Colonic mucosa (tissue), 4 donors: ENCODE measurements at places on chromosomes 4 and X.
A peak's percentile ranks its signal among the peaks of the same experiment; 100 is the strongest.

DNA sequence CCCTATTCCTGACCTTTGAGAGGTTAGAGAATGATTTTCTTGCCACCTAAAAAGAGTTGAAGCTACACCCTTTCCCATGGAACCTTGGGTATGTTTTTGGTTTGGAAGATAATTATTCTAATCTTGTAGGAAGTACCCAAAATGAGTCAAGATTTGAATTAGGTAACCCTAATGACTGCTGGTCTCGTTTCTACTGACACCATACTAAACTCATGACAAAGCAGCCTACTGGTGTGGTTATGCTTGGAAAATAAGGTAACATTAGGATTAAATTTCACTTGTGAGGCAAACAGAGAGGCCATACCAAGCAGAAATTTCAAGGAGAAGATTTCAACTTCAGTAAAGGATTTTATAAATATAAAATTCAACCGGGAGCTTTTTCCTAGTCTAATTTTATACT, 107.9 kb downstream of the FBXW7 start:
- H3K27me3 ChIP-seq = no peaks in the 10 kb centered on the region
- H3K4me1 ChIP-seq = no peaks in the 10 kb centered on the region
- H3K4me3 ChIP-seq = no peak overlapping the region
- H3K27ac ChIP-seq = no peak overlapping the region
- no peak for DNase-seq

- DNase-seq = no peak
- no peaks in the 10 kb centered on the region for H3K36me3 ChIP-seq
- H3K4me1 ChIP-seq = peaks cover 6% of the 10 kb centered on the region
- H3K27ac ChIP-seq = no peak overlapping the region
Observed at GRCh38 chr4:56742080-56742871, 61.2 kb upstream of the HOPX start.

DNA sequence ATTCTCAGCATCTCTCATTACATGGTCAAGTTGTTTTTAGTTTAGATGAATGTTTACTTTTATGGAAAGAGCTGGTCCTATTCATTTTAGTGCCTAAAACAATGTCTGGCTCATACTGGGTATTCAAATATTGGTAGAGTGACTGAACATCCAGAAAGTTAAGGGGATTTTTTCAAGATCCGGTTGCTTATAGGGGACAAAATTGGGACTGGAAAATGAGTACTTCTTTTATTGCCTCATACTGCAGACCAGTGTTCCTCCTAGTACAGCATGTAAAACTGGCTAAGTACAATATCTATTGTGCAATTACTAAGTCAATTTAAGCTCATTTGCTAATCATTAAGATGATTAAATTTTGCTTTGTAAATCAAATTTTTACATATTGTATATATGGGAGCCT, 13.9 kb downstream of the RP2 start:
- no peaks in the 10 kb centered on the region for H3K36me3 ChIP-seq
- H3K4me3 ChIP-seq = no peak overlapping the region

DNA sequence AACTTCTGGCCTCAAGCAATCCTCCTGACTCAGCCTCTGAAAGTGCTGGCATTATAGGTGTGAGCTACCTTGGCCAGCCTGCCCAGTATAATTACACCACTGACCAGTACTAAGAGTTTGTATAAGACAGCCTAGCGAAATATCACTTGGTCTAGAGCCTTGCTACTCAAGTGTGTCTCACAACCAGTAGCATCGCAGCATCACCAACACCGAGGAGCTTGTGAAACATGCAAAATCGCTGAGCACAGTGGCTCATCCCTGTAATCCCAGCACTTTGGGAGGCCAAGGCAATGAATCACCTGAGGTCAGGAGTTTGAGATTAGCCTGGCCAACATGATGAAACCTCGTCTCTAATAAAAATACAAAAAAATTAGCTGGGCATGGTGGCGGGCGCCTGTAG, 102.0 kb upstream of the GATB start:
- H3K36me3 ChIP-seq = no peaks in the 10 kb centered on the region
- H3K27ac ChIP-seq = no peak overlapping the region
- DNase-seq = no peak
- no peaks in the 10 kb centered on the region for H3K4me1 ChIP-seq

DNA sequence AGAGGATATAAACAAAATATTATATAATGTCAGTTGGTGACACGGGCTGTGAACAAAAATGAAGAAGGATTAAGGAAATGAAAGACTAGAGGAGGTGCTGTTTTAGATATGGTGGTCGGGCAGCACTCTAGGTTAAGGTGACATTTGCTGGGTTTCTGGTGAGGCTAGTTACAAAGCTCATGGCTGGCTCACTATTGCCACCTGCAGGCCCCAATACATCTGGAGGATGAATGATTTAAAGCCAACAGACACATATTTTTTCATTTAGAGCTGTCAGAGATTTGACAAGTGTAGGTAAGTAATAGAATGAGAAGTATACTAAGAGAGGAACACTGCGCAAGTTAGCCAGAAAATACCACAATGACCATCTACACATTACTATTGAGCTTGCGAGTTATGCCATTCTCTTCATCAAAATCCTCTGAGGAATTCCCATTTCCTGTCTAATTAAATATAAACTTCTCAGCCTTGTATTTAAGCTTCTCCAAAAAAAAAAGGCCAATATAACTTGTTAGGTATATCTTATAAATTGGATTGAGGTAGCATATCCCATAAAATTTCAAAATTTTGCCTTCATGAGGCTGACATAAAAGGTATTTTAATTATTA, 6.4 kb upstream of the FGG start:
- no peak overlapping the region for H3K27ac ChIP-seq
- peak; percentile 76 for DNase-seq
- H3K27me3 ChIP-seq = no peaks in the 10 kb centered on the region

- H3K27ac ChIP-seq = no peak overlapping the region
- no peaks in the 10 kb centered on the region for H3K4me1 ChIP-seq
- H3K4me3 ChIP-seq = no peak overlapping the region
- no peak for DNase-seq
- no peaks in the 10 kb centered on the region for H3K36me3 ChIP-seq
- H3K27me3 ChIP-seq = no peaks in the 10 kb centered on the region
Observed at GRCh38 chrX:123493857-123494256, 239.0 kb downstream of the THOC2 start.

DNA sequence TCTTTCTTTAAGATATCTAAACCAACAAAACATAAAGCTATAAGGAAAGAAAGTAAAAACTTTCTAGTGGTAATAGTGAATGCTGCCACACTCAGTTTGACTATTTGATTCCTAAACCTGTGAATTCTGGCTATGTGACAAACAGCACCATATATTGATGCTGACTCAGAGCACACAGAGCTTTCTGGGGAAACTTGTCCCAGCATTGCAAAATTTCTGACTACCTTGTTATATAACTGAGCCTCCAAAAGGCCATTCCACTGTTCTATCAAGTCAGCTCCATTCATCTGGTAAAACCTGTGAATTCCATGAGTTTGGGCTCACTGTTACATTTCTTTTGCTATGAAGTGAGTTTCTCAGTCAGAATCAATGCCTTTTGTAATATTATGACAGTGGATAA, 1229.7 kb downstream of the PCDH18 start:
- no peaks in the 10 kb centered on the region for H3K36me3 ChIP-seq
- no peak overlapping the region for H3K27ac ChIP-seq
- no peak for DNase-seq
- no peaks in the 10 kb centered on the region for H3K4me1 ChIP-seq
- no peaks in the 10 kb centered on the region for H3K27me3 ChIP-seq
- H3K4me3 ChIP-seq = no peak overlapping the region

DNA sequence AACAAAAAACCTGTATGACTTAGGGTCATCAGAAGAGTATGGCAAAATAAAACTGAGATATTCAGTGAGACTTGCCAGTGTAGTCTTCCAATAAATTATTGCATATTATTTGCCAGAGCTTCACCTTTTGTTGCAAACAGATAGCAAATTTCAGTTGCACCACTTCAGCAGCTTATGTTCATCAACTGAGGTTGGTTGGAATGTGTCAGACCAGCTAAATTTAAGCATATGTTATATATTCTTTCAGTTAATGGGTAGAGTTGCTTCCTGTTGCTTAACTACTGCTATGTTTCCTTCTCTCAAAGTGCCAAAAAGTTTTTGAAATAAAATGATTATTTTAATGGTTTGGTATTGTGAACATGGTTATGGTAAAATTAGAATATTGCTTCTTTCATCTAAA, 61.5 kb downstream of the GALNT7 start:
- no peak overlapping the region for H3K27ac ChIP-seq
- no peaks in the 10 kb centered on the region for H3K4me1 ChIP-seq
- DNase-seq = no peak
- no peak overlapping the region for H3K4me3 ChIP-seq
- no peaks in the 10 kb centered on the region for H3K27me3 ChIP-seq

GRCh38 chrX:66053414-66053813, 13.5 kb upstream of the VSIG4 start:
- no peaks in the 10 kb centered on the region for H3K4me1 ChIP-seq
- no peak overlapping the region for H3K27ac ChIP-seq
- H3K27me3 ChIP-seq = no peaks in the 10 kb centered on the region
- no peak for DNase-seq
- no peaks in the 10 kb centered on the region for H3K36me3 ChIP-seq

DNA sequence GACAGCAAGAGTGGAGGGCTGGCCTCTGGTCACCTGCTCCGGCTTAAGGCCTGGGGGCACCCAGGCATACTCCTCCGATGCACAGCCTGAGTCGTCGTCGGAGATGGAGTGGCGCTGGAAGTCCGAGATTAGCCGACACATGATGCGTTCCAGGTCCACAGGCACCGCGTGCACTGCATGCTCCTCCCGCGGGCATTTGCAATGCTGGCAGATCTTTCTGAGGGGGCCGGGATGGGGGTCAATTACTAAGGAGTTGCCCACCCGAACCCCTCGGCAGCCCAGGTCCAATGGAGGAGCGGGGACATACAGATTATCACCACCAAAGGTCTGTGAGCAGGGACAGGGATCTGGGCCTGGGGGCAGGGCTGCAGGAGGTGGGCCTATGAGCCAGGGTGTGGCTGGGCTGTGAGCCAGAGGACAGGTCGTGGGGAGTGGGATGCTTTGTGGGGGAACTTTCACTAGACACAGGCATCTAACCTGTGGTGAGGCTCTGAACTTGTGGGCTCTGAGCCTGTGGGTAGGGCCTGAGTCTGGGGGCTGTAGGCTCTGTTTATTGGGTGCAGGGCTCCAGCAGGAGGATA, 2.4 kb downstream of the PRICKLE3 start:
- no peaks in the 10 kb centered on the region for H3K27me3 ChIP-seq
- peak overlapping the region; percentile 58 for H3K27ac ChIP-seq
- no peaks in the 10 kb centered on the region for H3K36me3 ChIP-seq
- no peaks in the 10 kb centered on the region for H3K4me1 ChIP-seq
- no peak for DNase-seq

- H3K4me3 ChIP-seq = no peak overlapping the region
- peak overlapping the region; percentile 48 for H3K27ac ChIP-seq
- no peaks in the 10 kb centered on the region for H3K36me3 ChIP-seq
- no peak for DNase-seq
Observed at GRCh38 chr4:98932539-98932938, 3.6 kb upstream of the EIF4E start.

GRCh38 chr4:103075435-103075893, 1.1 kb downstream of the SLC9B2 start:
- H3K36me3 ChIP-seq = no peaks in the 10 kb centered on the region
- H3K4me1 ChIP-seq = no peaks in the 10 kb centered on the region
- no peaks in the 10 kb centered on the region for H3K27me3 ChIP-seq
- no peak for DNase-seq
- no peak overlapping the region for H3K27ac ChIP-seq
- peak overlapping the region; percentile 61 for H3K4me3 ChIP-seq

DNA sequence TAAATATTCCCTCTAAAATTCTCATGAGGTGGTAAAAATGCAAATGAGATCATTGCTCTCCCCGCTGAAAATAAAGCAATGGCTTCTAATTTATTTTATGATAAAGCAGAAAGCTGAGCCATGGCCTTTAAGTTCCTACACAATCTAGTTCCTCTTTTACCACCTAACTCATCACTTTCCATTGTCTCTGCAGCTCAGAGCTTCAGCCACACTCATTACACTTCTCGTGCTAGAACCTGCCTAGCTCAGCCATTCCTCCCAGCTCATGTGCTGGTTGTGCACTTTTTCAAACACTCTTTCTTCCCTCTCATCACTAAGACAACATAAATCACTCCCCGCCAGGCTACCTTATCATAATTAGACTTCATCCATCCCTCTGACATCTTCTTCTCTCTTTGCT, 1112.1 kb upstream of the PRKX start:
- H3K36me3 ChIP-seq = no peaks in the 10 kb centered on the region
- no peak overlapping the region for H3K27ac ChIP-seq
- no peaks in the 10 kb centered on the region for H3K4me1 ChIP-seq
- H3K4me3 ChIP-seq = no peak overlapping the region

DNA sequence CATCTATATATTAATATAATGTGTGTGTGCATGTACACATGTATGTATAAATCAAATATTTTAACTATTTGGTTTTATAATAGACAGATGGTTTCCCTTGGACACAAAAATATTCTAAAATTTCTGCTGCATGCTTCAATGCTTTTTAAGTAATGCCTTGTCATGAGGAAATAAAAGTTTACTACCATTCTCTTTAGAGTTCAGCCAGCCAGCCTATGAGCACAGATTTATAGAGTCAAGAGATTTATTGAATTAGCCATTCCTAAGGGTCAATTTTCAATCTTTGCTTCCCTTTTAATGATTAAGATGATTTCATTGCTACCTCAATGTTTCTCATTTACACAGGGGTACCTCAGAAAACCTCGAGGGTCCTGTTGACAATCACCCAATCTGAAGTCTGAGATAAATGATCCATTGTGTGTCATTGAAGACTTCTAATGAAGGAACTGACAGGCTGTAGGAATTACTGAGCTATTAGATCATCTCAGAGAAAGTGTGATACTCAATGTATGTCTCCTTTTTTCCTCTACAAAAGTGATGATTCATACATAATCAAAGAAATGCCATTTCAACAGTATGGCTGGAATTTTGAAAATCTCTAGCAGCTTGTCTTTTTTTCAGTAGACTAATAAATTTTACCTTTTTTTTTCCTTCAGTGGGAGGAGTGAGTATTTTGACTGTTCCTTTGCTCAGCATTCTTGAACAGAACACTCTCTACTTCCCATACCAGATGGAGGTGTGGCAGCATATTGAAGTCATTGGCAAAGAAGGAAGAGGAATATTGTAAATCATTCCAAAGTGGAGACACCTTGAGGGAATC, 222.6 kb upstream of the PCDH18 start:
- H3K27ac ChIP-seq = no peak overlapping the region
- DNase-seq = no peak
- no peak overlapping the region for H3K4me3 ChIP-seq
- H3K27me3 ChIP-seq = no peaks in the 10 kb centered on the region

GRCh38 chr4:111046811-111047210, 423.9 kb upstream of the PITX2 start:
- DNase-seq = no peak
- no peak overlapping the region for H3K4me3 ChIP-seq
- H3K27ac ChIP-seq = no peak overlapping the region

- H3K4me1 ChIP-seq = no peaks in the 10 kb centered on the region
- no peak for DNase-seq
- no peaks in the 10 kb centered on the region for H3K36me3 ChIP-seq
- H3K27ac ChIP-seq = no peak overlapping the region
Observed at GRCh38 chrX:34734383-34734782, 77.3 kb upstream of the TMEM47 start.

DNA sequence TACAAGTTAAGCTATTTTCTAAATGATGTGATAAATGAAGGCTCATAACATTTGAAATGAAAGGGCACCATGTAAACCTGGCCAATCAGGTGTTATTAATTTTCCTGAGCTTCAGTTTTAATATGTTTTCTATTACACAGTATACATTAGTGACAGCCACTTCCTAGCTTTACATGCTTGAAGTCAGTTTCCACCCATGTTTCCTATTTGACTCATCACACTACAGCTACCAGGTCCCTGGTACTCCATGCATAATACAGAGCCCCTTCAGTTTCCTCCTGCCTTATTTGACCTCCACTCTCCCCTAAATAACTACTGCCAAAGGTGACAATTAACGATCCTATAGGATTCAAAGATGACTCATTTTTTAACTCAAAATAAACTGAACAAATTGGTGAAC, 18.3 kb downstream of the ZNF518B start:
- H3K27me3 ChIP-seq = no peaks in the 10 kb centered on the region
- H3K27ac ChIP-seq = no peak overlapping the region
- no peaks in the 10 kb centered on the region for H3K4me1 ChIP-seq
- H3K4me3 ChIP-seq = no peak overlapping the region
